ENCODE measurements at places on chromosomes 7 and 10. TPM values are rescaled to one million over a fixed set of nuclear protein-coding genes. Genes with fewer than 3 reads are reported as not detected.

Gene C10orf62
- not detected for total RNA-seq

Gene LRRC17
- total RNA-seq = 12.6 TPM

Gene SGMS1
- total RNA-seq = 82.1 TPM

Gene GET4
- 23.1 TPM for total RNA-seq

Gene NPSR1
- not detected for total RNA-seq

Gene CDHR3
- total RNA-seq = 4.9 TPM

Gene UBE2D4
- 6.4 TPM for total RNA-seq

Gene SLC26A5
- not detected for total RNA-seq

Gene COL17A1
- total RNA-seq = under 0.01 TPM

Gene BHLHA15
- total RNA-seq = 0.33 TPM

Gene INTS15
- 9.0 TPM for total RNA-seq

All from fibroblast of lung (primary cell).